ENCODE measurements at places on chromosomes 7 and 10.

GRCh38 chr10:68566955-68567354 is 6.8 kb downstream of the TET1 start:
- DNase-seq: no peak

DNA sequence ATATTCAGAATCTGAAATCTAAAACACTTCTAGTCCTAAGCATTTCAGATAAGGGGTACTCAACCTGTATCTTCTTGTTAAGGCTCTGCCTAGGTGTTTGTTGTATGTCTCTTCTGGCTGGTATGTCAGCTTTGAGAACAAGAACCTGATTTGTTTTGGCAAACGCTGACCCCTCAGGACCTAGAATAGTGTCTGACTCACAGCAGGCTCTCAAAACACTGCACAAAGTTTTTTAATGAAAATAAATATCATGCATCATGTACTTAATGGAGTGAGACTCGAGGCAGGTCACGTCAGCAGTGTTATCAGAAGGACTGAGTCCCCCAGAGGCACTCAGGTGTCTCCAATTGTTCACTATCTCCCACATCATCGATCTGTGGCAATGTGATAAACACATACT is 99.1 kb downstream of the GLI3 start:
- DNase-seq: no peak

- no peak for DNase-seq
Observed at GRCh38 chr10:132095403-132096113, 29.8 kb downstream of the JAKMIP3 start.

DNA sequence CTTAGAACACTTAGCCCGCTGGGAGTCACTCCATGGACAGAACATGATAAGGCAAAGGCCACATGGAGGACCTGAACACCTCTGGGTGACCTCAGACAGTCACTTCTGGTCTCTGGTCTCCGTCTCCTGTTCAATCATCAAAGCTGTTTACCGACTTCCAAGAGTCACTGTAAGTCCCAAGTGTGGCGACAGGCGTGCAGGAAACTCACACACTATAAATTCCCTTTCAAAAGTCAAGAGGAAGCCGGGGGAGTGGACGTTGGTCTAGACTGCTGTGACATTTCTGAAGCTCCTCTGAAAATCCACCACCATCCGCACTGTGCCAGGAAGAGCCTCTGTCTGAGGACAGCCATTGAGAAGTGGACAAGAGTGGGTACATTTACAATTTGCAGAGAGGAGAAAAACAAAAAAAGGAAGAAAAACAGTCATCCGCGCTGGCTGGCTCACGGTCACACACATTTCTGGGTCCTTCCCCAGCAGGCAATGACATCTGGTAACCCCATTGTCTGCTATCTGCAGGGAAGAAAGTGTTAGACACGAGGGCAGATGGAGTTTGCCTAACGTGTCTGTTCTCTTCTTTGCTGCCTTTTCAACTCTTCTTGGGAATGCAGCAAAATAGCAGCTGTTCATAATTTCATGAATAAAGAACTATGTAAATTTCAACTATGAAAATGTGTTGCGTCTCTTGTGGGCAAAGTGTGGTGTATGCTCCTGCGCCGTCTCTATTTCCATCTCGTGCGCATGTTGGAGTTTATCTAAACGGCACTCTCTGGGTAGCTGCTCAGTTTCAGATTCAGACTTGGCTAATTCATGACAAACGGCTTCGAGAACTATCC is 32.9 kb upstream of the CUX1 start:
- no peak for DNase-seq

DNA sequence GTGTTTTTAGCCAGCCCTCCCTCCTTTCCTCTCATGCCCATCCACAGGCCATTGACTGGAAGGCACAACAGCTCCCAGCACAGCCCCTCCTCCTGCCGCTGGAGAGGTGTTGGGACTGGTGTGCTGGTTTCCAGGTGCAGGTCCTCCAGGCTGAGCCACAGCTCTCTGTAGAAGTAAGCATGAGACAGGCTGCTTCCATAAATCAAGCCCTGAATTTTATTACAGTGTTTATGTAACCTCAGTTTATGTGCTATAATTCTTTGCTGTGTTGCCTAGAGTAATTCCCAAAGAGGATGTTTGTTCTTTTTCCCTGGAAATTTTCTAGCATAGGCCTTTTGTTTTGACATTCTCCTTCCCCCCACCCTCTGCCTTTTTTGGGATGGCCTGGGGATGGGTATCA is 445.8 kb downstream of the AUTS2 start:
- no peak for DNase-seq

DNA sequence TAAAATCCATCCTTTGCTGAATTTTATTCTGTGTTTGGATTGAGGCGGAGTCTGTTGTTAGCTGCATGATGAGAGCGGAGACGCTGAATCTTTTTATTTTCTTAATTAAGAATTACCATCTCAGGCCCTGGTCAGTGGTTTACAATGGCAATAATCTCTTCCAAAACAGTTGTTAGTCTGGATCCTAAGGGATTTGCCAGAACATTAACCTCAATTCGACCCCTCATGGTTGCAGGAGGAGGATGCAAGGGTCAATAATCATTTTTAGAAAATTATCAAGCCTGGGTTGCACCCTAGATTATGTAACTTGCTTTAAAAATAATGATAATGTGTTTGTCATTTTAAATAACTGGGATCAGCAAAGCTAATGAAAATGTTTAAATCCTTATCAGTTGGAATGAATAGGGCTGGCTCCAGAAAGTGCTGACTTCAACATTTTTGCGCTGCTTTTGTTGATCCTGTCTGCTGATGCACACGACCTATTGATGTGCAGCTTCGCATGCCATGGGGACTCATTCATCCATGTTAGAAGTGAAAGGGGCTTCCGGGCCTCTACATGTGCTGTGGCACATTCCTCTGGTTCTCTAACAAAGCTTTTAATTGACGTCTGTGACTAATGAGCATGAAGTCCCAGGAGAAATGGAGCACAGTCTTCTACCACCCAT is 80.7 kb upstream of the KIAA1217 start:
- DNase-seq: no peak

DNA sequence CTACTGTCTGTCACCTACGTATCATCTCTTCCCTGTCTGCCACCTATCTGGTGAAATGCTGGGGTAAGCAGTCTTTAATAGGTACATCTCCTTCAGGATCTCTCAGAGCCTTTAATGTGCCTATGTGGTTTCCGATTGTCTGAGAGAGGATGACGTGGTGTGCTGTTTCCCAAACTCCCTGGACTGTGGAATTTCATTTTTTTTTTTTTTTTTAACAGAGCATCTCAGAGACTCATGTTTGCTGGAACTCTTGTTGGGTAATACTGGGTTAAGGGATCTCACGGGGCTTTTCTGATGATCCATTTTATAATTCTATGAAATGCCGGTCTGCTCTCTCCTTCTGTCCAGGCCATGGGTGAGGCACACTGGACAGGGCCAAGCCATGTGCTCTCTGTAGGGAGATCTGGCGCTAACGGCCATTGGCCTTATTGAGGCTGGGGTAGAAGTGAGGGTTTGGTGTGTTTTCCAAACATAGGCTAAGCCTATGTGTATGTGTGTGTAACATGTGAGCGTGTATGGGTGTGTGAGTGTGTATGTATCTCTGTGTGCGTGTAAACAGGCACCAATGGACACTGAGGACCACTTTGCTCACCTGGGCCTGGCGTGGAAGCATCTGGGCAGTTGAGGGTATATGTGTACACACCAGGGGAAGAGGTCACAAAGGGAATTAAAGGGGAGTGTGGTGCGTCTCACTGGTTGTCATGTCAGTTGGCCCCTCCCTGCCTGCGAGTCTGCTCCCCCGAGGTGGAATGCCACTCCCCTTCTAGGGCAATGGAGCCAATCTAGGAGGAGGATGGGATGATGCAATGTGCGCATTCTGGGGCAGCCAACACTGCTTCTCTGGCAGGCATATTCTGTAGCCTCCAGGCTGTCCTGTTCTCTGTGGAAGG is 7.8 kb downstream of the ADRA2A start:
- DNase-seq: no peak

- DNase-seq: no peak
Observed at GRCh38 chr7:128168667-128169210, 72.3 kb upstream of the LEP start.

- DNase-seq: no peak
Observed at GRCh38 chr7:105278973-105279687, 109.6 kb downstream of the SRPK2 start.

GRCh38 chr7:73994761-73995160 is 33.2 kb upstream of the ELN start:
- no peak for DNase-seq

GRCh38 chr7:47743965-47744591 is 162.2 kb upstream of the TNS3 start:
- no peak for DNase-seq

- no peak for DNase-seq
Observed at GRCh38 chr10:71865561-71866041, 14.6 kb upstream of the PSAP start.

GRCh38 chr7:49715486-49715885 is 58.0 kb upstream of the VWC2 start:
- no peak for DNase-seq

GRCh38 chr7:108014215-108014614 is 11.3 kb upstream of the LAMB1 start:
- no peak for DNase-seq

DNA sequence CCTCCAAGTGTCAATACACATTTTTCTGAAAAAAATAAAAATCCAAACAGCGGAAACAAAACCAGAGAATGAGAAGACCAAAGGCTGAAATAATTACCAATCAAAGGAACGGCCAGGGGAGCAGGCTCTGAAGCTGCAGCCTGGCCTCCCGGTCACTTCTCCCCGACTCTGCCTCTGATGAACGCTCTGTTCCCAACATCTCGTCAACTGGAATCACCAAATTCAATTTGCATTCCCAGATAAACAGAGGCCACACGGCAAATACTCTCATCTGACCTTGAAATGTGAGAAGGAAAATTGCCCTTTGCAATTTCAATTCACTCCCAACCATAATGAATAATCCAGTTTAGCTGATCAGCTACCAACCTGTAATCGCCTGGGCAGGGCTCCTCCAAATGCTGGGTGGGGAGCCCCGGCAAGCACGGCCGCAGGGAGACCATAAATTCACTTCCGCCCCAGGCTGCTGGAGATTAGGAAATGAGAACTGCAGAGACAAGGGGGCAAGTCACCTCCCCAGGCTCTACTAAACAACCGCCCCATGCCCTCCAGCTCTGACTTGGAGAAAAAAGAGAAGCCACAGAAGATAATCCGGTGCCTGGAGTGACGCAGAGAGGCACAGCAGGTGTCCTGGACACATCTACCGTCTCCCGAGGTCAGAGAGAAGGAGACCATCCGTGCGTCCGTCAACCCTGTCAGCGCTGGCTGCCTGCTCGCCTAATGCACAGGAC is 153.2 kb downstream of the MAD1L1 start:
- no peak for DNase-seq

GRCh38 chr10:112024079-112024478 is 159.5 kb downstream of the GPAM start:
- no peak for DNase-seq

DNA sequence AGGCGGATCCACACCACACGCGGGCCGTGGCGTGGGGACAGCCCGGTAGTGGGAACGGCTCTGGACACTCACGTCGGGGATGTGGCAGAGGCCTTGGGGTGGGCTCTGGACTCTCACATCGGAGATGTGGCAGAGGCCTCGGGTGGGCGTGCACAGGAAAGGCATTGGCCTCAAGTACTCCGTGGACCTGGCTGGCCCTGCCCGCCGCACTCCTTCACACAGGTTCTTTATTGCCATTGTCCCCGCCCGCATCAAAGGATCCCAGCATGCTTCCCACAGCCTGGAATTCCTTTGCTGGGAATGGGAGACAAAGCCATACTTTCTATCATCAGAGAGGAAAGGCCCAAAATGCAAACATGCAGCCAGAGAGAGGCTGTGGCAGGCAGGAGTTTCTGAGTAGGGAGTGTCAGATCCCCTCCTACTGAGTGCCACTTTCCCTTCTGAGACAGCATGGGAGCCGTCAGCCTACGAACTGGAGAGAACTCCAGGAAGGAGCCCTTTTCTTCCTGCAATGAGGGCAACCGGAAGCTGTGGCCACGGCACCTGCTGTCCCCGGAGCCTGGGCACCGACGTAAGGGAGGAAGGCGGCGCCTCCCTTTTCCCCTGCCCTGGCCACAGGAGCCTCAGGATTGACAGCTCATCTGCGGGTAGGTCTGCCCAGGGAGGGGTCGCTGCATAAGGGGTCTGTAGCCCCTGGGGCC is 51.5 kb downstream of the RBM17 start:
- DNase-seq: no peak

- no peak for DNase-seq
Observed at GRCh38 chr10:28906011-28906411, 228.7 kb downstream of the BAMBI start.

GRCh38 chr10:77927402-77928246 is 1.1 kb upstream of the DLG5 start:
- no peak for DNase-seq

- no peak for DNase-seq
Observed at GRCh38 chr10:99520040-99520846, 12.5 kb upstream of the NKX2-3 start.

- DNase-seq: no peak
Observed at GRCh38 chr7:149254181-149254858, 7.7 kb upstream of the ZNF783 start.

GRCh38 chr7:151138153-151138851 is 29.2 kb downstream of the GBX1 start:
- no peak for DNase-seq

GRCh38 chr10:132955479-132955878 is 13.1 kb upstream of the CFAP46 start:
- DNase-seq: no peak

GRCh38 chr10:90461437-90462155 is 396.2 kb downstream of the HTR7 start:
- DNase-seq: no peak

All from anterior cingulate cortex (tissue), 58 donors.